ENCODE measurements at places on chromosomes 11 and 22.

DNA sequence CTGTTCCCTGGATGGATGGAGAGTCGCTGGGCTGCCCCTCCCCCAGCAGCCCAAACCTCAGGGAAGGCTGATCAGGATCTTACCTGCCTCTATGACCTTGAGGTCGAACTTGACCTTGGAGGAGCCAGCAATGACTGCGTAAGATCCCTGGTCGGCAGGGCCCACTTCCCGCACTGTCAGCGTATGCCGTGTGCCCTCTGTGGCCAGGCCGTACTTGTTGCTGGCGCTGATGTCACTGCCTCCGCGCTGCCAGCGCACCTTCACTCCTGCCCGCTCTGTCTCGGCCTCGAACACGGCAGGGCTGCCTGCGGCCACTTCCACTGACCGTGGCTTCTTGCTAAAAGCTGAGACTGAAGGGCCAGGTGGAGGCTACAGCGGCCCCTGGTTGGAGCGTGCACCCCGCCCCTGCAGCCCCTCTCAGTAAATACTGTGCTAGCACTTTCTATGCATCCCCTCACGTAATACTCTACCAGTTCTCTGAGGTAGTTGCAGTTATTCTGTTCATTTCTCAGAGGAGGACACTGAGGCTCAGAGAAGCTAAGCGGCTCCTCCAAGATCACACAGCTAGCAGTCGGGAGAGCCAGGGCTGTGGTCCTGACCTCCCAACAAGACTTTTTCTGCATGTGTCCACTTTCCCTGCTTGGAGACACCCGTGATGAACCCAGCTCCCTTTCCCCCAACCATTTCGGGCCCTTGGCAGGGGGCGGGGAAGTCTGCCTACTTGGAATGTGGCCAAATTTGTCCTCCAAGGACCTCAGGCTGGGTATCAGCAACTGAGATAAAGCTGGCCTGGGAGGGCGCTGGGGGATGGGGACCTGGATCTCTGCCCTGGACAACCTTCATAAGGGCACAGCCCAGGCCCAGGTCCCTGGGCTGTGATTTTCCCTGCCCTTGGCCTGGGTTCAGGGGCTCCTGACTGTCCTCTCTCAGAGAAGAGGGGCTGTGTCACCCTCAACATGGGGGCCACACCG is 1.1 kb downstream of the MYBPC3 start:
- peak; percentile 17 for DNase-seq

- DNase-seq, result peak; percentile 54
Measured at GRCh38 chr22:37560608-37561211, 430 bp downstream of the CDC42EP1 start.

DNA sequence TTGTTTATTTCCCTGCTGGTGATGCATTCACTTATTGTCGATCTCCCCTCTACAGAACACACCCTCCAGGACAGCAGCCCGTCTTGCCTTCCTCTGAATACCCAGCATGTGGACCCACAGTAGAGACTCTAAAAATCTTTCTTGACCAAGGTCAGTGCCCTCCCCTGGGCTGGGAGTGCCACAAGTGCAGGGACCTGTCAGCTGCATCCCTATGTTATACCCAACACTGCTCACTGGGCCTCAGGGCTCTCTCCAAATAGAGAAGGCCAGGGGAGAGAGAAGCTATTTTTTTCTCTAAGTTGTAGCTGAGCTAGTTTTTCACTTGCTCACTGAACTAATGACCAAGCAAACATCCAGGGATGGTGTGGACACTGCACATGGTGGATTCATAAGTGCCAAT is 9.8 kb downstream of the KCNJ1 start:
- no peak for DNase-seq

GRCh38 chr11:91947215-91947820 is 277.3 kb upstream of the FAT3 start:
- peak; percentile 20 for DNase-seq

DNA sequence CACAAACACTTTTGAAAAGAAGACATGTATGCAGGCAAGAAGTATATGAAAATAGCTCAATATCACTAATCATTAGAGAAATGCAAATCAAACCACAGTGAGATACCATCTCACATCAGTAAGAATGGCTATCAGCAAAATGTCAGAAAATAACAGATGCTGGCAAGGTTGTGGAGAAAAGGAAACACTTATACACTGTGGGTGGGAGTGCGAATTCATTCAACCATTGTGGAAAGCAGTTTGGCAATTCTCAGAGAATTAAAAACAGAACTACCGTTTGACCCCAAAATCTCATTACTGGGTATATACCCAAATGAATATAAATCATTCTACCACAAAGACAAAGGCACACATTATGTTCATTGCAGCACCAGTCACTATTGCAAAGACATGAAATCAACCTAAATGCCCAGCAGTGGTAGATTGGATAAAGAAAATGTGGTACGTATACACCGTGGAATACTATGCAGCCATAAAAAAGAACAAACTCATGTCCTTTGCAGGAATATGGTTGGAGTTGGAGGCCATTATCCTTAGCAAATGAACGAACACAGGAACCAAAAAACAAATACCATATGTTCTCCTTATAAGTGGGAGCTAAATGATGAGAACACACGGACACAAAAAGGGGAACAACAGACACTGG is 18.5 kb downstream of the MMP13 start:
- DNase-seq, result no peak

- peak; percentile 82 for DNase-seq
Measured at GRCh38 chr11:4626207-4627099, 10.8 kb upstream of the OR51D1 start.

DNA sequence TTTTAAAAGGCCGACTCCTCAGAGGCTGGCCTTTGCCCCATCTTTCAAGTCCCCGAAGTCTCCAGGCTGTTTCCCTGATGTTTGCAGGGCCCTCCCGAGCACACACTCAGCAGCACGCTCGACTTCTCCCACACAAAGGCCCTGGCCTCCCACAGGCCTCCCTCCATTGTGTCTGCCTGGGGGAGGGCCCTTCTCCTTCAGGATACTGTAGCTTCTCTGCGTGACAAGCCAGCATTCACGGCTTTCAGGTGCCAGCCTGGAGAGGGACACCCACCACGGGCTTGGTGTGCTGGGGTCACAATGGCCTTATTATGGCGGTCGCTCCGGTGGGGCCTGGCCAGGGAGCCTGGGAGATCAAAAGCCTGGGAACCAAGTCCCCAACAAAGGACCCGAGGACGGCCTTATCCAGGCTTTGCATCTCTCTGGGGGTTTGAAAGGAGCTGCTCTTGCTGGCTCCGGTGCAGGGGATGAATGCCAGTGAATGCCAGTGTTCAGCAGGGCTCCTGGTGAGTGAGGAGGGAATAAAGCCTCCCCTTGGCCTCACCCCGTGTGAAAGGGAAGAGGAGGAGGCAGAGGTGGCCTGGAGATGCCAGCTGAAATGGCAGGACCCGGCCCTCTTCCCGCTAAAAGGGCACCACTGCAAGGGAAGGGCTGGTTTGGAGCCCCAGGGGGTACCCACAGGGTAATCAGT is 55.0 kb downstream of the TRAF6 start:
- peak; percentile 33 for DNase-seq

DNA sequence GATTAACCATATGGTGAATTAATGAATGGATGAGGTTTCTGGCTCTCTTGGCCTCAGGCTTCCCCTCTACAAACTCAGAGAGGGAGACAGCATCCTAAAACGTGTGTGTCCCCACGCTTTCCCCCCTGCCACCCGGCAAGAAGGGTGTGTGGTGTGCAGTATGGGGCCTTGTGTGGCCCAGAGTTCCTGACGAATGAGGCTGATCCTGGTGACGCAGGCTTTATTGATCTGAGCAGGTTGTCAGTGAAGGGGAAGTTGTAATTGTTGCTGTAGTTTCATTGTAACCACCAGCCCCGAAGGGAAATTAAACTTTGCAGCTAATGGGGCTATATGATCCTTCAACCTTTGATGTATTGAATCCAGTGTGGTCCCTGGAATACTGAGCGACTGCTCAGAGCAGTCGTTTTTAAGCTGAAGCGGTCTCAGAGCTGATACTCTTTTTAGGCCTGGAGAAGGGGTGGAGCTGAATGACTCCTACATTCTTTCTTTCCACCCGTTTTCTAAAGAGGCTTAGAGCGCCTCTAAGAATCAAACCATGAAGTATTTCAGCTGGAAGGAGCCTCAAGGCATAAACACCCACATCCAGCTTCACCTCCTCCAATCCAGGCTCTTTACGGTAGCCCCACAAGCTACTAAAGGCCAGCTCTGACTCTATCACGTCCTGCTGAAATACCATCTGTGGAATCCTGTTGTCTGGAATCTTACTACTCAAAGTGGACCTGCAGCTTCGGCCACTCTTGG is 284.7 kb downstream of the MIAT start:
- no peak for DNase-seq

- no peak for DNase-seq
Measured at GRCh38 chr11:20017320-20017719, 143.0 kb downstream of the DBX1 start.

- DNase-seq, result peak; percentile 88
Measured at GRCh38 chr11:111777094-111778046, 11.2 kb upstream of the PPP2R1B start.

- DNase-seq, result no peak
Measured at GRCh38 chr11:8259306-8259959, 4.2 kb downstream of the LMO1 start.

DNA sequence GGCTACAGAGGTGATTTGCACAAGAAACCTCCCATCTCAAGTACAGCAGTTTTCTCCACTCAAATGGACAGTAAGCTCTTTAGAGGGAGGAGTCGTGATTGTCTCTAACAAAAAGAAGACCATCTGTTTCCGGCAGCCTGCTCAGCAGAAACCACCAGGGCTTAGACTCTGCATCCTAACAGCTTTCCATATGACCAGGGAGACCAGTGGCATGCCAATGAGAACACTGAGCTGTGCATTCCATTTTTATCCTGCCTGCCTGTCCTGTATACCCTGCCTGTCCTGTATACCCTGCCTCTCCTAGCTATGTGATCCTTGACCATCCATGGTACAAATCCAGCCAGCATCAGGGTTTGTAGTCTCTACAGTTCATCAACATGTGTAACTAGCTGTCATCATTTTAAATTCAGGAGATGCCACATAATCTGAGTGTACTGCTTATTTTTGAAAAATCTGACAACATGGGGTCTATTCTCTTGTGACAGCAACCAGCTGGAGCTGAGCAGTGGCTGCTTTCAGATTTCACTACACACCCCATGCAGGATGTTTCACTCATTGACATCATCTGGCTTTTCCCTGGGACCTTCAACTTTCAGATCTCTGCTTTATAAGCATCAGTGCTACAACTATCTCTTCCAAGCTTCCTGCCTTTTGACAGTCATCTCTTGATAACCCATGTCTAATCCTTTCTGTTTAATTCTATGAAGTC is 50.5 kb upstream of the POU2AF2 start:
- no peak for DNase-seq

DNA sequence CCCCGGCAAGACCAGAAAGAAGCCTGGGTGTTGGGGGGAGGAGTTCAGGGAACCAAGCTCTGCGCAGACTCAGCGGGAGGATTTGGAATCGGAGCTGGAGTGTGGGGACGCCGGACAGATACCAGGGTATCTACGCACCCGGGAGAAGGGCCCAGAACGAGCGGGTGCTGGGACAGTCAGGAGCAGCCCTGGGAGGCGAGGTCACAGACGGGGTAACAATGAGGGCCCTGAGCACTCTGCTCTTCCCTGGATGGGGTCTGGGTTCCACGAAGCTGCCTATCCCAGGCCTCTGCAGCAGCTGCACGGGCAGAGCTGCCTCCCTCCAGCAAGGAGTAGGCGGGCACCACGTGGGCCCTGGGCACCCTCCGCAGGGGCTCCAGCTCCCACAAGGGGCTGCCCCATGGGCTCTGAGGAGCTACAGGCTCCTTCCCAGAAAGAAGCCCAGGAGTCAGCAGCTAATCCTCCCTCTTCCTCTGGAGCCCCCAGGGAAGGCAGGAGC is 197.2 kb downstream of the BRD1 start:
- DNase-seq, result no peak

DNA sequence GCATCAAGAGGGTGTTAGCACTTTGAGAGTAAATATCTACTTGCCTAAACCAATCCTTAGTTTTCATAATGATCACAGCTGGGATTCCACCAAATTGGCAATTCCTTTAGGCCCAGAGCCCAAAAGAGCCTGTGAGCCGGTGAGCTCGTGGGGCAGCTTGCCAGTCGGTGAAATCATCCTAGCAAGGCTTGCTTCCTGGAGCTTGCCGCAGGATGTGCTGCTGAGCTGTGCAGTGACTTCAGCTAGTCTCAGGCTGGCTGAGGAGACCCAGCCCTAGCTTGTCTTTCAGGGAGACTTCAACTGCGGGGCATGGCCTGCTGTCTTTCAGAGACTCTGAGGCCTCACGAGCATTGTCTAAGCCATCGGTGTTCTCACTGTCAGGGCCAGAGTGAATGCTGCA is 73.6 kb upstream of the SUSD2 start:
- DNase-seq, result peak; percentile 92

DNA sequence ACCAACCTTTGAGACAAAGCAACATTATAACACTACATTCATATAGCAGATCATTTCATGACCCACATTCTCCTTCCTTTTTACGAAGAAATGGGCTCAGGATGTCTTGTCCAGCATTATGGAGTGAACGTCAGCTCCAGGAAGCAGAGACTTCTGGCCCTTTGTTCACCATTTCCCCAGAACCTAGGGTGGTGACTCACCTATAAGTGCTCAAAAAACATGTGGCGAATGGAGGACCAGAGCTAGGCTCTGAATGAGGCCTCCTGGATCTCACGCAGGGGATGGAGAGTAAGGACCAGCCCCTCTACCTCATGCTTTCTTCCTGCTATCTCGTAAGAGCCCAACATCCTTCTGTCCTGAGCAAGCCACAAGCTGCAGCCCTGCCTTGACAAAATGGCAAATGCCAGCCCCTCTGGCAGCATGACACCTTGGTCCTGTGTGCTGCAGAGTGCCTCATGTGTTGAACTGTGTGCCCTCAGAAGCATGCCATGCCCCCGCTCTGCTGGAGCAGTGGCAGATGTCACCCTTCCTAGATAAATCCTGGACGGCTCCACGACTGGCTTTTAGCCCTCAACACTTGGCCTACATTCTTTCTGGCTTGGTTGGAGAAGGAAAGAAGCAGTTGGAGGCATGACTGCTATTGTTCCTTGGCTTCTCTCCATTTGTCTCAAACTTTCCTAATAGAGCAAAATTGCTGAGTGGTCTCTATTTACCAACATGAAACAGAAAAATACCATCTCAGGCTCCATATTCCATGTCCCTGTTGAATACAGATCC is 6.5 kb upstream of the ST3GAL4 start:
- peak; percentile 75 for DNase-seq

DNA sequence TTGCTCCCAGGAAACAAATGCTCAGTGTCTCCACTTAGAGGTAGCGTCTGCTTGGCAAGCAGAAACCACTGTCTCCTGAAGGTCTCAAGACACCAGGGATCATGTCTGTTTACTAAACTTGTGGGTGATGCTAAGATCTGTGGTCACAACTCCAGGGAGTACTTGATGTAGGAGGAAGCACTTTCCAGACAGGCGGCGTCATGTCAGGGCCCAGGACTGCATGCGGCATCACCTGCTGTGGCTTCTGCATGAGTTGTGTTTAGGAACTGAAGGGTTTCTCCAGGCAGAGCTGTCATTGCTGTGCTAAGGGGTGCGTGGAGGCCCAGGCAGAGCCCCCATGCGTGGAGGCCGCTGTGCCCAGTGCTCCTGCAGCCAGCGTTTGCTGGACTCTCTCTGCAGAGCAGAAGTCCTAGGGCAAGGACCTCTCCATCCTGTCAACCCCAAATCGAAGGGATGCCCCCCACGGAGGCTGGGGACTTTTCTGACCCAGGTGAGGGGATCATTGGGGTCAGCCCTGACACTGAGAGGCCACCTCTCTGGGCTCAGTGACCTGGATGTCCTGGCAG is 8.1 kb upstream of the PANX2 start:
- no peak for DNase-seq

- peak; percentile 85 for DNase-seq
Measured at GRCh38 chr11:68471360-68472340, 11.1 kb downstream of the PPP6R3 start.

GRCh38 chr11:117817368-117818040 is 7.0 kb downstream of the FXYD2 start:
- DNase-seq, result peak; percentile 81

- DNase-seq, result peak; percentile 9
Measured at GRCh38 chr11:22169833-22170232, 23.1 kb upstream of the ANO5 start.

Measured in cardiac fibroblast (primary cell).